ENCODE measurements at places on chromosomes 1 and 21.

GRCh38 chr1:221192055-221192454, 312.8 kb downstream of the HLX start:
- no peak for DNase-seq

- no peak for DNase-seq
Measured at GRCh38 chr1:204041232-204041767, 31.6 kb upstream of the SOX13 start.

GRCh38 chr1:246302251-246302625, 204.8 kb downstream of the SMYD3 start:
- no peak for DNase-seq

- DNase-seq: no peak
Measured at GRCh38 chr1:192940658-192941057, 118.5 kb downstream of the UCHL5 start.

- DNase-seq: no peak
Measured at GRCh38 chr1:86948212-86948611, 33.8 kb downstream of the HS2ST1 start.

Data from esophagus squamous epithelium (tissue), 5 donors.